ENCODE measurements at places on chromosomes 4 and X.

- no peak for DNase-seq
Measured at GRCh38 chr4:61517144-61517543, 317.0 kb downstream of the ADGRL3 start.

- peak; percentile 30 for DNase-seq
Measured at GRCh38 chrX:119118780-119119395, 8.7 kb downstream of the KIAA1210 start.

- DNase-seq: no peak
Measured at GRCh38 chr4:113951263-113951662, 28.2 kb downstream of the ARSJ start.

DNA sequence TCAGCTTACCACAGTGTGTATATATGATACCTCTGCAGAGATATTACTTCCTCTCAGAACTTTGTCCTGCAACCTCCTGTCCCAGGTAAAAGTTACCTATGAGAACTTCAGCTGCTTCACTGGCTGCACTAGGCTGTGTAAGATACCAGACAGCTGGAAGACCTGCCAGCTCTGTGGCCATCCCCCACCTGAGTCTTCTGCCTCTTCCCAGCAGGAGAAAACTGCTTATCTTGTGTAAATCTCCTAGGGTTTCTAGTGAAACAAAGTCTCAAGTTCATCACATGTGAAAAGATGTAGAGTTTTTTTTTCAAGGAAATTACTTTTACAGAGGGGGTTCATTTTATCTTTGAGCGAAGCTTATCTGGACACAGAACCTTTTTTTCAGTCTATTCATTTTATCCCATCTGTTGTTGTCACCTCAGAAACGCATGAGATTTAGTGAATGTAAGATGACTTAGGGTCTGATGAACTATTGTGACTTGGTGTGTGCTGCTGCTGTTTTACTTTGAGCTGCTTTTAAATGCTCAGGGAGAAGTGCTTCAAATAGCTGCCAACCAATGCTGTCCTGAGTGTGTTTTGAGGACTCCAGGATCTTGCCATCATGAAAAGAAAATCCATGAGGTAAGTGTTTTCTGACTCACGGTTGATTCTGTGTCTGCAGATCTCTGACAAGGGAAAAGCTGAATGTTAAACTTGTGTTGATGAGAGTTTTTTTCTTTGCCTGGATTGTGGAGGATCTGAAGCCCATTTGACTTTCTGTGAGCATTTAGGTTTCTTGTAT lies 187.8 kb downstream of the FRAS1 start:
- DNase-seq: no peak

DNA sequence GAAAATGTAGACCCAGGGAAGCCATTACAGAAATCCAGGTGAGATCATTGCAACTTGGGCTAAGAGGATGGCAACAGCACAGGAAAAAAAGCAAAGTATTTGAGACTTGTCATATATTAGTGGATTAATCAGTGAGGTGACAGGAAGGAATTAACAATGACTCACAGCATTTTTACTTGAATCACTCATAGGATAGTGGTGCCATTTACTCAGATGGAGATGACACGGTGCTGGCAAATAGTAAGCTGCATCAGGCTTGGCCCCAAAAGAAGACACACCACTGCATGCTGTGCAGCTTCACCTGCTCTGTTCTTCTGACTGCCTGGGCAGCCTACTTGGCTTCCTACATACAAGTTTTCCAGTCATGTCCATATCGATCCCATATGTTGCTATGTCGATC lies 144.8 kb downstream of the FRYL start:
- no peak for DNase-seq

- no peak for DNase-seq
Measured at GRCh38 chrX:9913146-9913433, 54.1 kb upstream of the CLDN34 start.

GRCh38 chr4:124459941-124460310 lies 252.6 kb downstream of the ANKRD50 start:
- DNase-seq: no peak

DNA sequence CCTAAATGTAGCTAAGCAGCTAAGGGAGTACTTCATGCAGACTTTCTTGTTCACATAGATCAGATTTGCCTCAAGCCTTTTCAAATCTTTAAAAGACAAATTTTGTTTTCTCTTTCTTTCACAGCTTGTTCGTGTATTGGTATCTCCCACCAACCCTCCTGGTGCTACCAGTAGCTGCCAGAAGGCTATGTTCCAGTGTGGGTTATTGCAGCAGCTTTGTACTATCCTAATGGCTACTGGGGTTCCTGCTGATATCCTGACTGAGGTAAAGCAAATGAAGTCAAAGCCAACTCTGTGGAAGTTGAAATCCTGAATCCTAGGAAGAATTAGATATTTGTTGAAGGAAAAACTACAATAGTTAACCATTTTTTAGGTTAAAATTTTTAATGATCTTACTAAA lies 62.6 kb downstream of the USO1 start:
- DNase-seq: no peak

DNA sequence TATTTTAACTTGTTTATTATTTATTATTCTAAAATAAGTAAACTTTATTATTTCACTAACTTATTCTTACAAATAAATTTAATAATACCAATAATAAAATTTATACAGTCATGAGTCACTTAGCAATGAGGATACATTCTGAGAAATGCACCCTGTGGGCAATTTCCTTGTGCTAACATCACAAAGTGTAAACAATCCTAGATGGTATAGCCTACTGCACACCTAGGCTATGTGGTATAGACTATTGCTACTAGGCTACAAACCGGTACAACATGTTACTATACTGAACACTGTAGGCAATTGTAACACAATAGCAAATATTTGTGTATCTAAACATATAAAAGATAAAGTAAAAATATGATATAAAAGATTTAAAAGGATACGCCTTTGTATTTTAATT lies 479.5 kb downstream of the EPHA5 start:
- DNase-seq: no peak

- DNase-seq: no peak
Measured at GRCh38 chr4:129230846-129231245, 134.9 kb downstream of the C4orf33 start.

DNA sequence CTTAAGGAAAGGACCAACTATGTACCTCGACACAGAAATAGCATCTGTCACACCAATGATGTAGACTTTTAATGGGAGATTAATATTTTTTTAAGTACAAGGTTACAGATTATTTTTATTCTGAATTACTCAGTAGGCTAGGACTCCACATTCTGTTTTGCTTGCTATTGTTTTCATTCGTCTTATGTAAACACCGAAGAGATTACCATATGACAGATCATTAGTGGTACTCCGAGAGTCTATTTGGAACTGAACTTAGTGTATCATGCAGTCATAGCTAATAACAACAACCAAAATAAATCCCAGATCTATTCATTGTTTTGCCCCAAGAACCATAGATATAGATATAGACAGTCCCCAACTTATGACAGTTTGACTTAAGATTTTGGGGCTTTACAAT lies 139.7 kb upstream of the SPRY1 start:
- DNase-seq: no peak

DNA sequence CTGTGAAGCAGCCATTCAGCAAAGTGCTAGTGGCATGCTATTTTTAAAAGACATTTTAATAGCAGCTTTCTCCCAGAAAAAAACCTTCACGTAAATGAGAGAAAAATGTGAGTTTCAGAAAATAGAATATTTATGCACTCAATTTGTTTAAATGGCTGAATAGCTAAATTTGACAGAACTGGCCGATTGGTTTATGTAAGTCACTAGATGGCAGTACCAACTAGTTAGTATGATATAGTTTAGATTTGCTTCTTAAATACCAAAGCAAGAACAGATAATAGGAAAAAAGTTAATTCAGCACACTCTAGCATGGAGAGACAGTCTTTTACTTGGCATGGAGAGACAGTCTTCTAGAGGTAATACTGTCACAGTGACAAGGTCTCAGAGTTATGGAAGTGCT lies 250.1 kb downstream of the SNCA start:
- DNase-seq: no peak

Measured in T-helper 9 cell (primary cell).